Stimulated activated CD8-positive, alpha-beta memory T cell treated with anti-CD3 and anti-CD28 coated beads, Interleukin-15, amount 100 ng/mL, for 1 hour (primary cell): ENCODE measurements at places on chromosomes 5 and 9.

- DNase-seq, result no peak
These were observed 84.2 kb downstream of the ZNF608 start for GRCh38 chr5:124662181-124662781.

DNA sequence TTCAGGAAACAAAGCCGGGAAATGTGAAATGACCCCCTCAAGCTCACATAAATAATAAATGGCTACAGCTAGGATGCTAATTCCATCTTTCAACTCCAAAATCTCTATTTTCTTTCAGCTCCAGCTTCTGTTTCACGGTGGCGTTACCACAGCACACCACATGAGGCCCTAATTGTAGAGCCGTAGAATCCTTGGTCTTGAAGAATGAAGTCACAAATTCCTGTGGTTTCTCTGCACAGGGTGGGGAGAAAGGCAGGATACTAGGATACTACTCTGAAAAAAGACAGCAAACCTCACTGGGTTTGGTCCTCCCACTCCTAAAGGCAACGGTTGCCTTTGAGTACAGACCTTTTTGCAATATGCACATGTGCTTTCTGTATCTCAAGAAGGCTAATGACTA is 13.9 kb upstream of the RARS1 start:
- DNase-seq, result no peak

DNA sequence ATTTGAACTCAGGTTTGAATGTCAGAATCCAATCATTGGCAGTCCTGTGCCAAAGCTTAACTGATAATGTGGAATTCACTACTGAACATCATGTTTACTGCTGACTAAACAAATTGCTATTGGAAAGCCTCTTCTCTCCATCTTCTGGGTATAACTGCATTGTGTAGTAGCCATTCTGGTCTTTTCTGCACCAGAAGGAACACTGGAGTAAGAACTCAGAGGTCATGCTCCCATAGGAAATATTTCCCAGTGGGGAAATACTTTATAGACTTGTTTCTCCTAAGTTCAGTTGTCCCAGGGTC is 25.9 kb downstream of the SLC1A3 start:
- no peak for DNase-seq

DNA sequence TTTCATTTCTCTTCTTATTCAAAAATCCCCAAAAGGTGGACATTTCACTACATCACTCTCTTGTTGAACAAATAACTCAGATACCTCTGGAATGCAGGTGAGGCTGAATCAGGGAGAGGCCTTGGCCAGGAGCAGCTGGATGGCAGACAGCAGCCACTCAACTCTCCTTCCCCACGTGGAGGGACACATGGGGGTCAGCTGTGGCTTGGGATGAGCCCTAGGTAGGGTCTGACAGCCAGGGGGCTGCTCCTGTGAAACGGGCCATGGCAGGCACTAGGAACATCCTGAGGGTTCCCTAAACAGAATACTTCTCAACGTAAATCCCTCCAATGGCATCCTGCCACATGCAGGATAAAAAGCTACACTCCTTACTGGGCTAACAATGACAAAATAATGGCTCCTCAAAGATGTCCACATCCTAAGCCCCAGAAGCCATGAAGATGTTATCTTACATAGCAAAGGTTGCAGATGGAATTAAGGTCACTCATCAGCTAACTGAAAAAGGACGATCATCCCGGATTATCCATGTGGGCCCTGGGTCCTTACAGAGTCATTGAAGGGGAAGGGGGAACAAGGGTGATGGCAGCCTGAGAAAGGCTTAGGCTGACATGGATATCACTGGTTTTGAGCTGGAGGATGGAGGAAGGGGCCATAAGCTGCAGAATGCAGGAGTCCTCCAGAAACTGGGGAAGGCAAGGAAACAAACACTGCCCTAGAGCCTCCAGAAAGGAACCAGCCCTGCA is 31.4 kb upstream of the S1PR3 start:
- no peak for DNase-seq

- DNase-seq, result no peak
These were observed 25.5 kb downstream of the TNPO1 start for GRCh38 chr5:72841756-72842535.

GRCh38 chr9:96222132-96222531 is 79.8 kb downstream of the HSD17B3 start:
- DNase-seq, result no peak

- DNase-seq, result no peak
These were observed 59.3 kb downstream of the OSTF1 start for GRCh38 chr9:75147638-75148037.

- DNase-seq, result no peak
These were observed 17.8 kb upstream of the PTBP3 start for GRCh38 chr9:112351184-112351583.

DNA sequence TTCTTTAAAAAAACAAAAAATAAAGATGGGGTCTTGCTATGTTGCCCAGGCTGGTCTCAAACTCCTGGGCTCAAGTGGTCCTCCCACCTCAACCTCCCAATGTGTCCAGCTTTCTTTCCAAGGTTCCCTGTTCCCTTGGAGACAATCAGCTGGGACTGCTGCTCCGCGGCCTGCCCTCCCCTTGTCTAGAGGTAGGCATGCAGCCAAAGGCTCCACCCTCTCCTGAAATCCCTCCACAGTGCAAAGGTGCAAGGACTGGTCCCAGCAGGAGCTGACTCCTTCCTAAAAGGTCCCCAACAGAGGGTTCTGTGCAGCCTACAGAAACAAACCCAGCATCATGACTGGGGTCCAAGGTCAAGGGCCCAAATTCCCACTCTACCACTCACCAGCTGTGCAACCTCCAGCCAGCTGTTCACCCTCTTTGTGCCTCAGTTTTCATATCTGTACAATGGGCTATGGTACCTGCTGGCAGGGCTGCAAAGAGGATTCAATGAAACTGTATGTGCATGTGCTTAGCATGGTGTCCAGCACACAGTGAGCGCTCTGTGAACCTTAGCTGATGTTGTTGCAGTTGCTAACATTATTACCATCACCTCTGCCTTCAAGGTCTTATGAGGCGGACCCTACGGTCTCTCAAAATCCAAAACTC is 47.5 kb downstream of the BARX1 start:
- DNase-seq, result no peak
